ENCODE measurements at places on chromosomes 1 and 21.

- DNase-seq, result no peak
Measured at GRCh38 chr1:9643351-9644256, 7.9 kb upstream of the PIK3CD start.

GRCh38 chr21:34046917-34047316 lies 26.5 kb upstream of the MRPS6 start:
- DNase-seq, result no peak

GRCh38 chr1:76784502-76784901 lies 82.8 kb upstream of the ST6GALNAC5 start:
- no peak for DNase-seq

GRCh38 chr1:173328961-173329360 lies 121.8 kb upstream of the TNFSF4 start:
- DNase-seq, result no peak

GRCh38 chr1:173870252-173871075 lies 2.3 kb downstream of the ZBTB37 start:
- no peak for DNase-seq

GRCh38 chr1:916173-917075 lies 7.3 kb upstream of the SAMD11 start:
- no peak for DNase-seq

DNA sequence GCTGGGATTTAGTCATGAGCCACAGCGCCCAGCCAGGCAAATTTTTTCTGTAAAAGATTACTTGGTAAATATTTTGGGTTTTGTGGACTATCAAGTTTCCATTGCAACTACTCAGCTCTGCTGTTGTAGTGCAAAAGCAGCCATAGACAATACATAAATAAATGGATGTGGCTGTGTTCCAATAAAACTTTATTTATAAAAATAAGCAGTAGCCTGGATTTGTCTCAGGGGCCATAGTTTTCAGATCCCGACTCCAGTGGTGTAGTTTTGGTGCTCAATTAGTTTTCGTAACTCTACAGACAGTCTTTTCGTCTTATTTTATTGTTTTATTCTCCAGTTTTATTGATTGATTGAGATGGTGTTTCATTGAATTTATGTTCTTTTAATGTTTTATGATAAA lies 80.1 kb upstream of the IVNS1ABP start:
- DNase-seq, result no peak

GRCh38 chr1:201385299-201385891 lies 7.9 kb upstream of the TNNT2 start:
- peak; percentile 21 for DNase-seq

- no peak for DNase-seq
Measured at GRCh38 chr1:111880881-111881837, 108.3 kb downstream of the KCND3 start.

DNA sequence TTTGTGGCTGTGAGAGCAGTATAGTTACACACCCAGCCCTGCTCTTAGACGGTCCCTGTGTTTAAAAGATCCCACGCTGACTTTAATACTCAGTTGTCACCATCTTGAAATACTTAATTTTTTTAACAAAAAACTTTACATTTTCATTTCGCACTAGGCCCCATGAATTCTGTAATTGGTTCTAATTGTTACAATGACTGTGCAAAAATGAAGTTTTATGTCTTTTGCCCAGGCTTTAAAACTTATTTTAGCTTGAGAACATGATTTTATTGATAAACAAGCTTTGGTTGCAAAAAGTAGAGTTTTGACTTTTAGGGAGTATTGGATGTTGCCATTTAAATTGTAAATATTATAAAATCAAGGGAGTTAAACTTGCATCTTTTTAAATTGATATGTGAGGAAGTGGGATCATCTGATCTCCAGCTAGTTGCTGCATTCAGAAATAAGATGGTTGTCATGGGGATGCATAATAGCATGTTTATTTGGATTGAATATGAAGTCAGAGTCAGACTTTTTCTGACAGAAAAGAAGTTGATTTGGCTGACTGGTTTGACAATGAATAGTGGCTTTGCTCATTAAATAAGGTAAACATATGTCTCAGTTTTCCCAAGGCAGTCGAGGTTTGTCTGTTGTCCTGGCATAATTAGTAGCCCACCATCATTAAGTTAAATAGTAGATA lies 23.0 kb upstream of the CRP start:
- no peak for DNase-seq

GRCh38 chr1:78032996-78033796 lies 12.6 kb upstream of the GIPC2 start:
- DNase-seq, result no peak

DNA sequence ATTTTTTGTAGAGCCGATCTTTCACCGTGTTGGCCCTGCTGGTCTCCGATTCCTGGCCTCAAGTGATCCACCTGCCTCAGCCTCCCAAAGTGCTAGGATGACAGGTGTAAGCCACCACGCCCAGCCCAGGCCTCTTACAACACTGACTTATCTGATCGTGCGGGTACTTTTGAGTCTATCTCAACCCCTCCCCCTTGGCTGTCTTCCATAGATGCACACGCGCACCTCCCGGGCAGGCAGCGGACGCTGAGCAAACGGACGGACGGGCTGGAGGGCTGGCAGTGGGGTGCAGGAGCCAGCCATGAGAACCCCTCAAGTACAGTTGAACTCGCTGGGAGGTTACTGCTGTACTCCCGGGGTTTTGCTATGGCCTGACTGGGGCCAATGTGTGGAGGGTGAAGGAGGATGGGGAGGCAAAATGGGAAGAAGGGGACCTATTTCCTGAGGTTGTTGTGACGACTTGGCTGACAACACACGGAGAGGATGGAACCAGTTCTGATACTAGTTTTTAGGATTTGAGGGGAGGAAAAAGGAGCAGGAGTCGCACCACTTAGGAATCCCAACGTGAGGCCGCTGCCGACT lies 959 bp downstream of the CD58 start:
- DNase-seq, result no peak

DNA sequence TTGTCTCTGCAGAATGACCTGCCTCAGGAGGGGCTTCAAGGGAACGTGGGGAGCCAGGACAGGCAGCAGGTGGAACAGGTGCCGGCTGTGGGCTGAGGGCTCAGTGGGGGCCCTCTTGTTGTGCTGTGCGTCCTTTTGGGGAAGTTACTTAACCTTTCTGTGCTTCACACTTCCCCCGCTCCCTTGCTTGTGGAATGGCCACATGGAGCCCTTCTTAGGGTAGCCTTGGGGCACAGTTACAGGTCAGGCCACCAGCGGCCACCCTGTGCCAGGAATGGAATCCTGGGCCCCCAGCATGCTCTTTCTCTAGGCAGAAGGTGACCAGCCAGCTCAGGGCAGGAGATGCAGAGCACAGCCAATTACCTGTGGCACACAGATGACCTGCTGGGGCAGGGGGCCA lies 2.6 kb downstream of the IKBKE start:
- no peak for DNase-seq

GRCh38 chr1:28766532-28767183 lies 29.9 kb downstream of the YTHDF2 start:
- DNase-seq, result no peak

GRCh38 chr1:168752171-168752832 lies 23.3 kb upstream of the DPT start:
- no peak for DNase-seq

GRCh38 chr1:52125736-52126359 lies 16.0 kb upstream of the ZFYVE9 start:
- DNase-seq, result no peak

DNA sequence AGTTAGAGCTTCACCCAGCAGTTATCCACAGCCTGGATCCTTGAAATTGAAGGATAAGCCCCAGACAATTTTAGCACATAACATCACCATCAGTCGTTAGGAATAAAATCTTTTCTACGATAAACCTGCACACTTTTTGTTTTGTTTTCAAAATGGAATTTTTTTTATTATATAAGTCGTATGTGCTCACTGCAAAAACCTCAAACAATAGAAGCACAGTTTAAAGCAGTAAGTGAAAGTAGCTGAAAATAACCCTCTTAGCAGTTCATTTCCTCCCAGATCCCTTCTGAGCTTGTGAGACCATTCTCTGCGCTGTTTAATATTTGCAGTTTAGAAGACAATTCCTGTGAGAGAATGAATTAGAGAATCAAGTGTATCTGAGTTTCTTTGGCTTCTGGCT lies 38.3 kb downstream of the ELK4 start:
- DNase-seq, result no peak
